ENCODE measurements at places on chromosomes 2 and 18. TPM values are rescaled to one million over a fixed set of nuclear protein-coding genes. Genes with fewer than 3 reads are reported as not detected.

The ACTR2 gene
- total RNA-seq: 175 TPM

DNA sequence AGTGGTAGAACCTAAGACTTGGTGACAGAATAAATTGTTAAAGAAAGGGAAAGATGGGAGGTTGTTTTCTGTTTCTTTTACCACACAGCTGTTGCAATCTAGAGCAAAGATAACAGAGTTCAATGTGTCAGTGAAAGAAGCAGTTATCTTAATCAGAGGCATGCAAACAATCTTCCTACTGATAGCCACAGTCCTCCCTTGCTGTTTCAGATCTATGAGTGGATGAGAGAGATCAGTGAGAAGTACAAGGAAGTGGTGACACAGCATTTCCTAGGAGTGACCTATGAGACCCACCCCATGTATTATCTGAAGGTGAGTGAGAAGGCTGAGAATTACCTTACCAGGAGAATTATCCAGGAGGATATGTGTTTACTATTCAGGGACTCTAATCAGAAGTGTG lies 15.9 kb downstream of the CPO start:
- no peaks in the 10 kb centered on the region for H3K4me1 ChIP-seq
- H3K36me3 ChIP-seq: peaks cover 11% of the 10 kb centered on the region
- H3K4me3 ChIP-seq: no peak overlapping the region
- H3K27me3 ChIP-seq: no peaks in the 10 kb centered on the region
- DNase-seq: no peak

GRCh38 chr2:73111073-73112025 lies 1.4 kb downstream of the RAB11FIP5 start:
- no peaks in the 10 kb centered on the region for H3K4me1 ChIP-seq
- H3K27me3 ChIP-seq: no peaks in the 10 kb centered on the region

DNA sequence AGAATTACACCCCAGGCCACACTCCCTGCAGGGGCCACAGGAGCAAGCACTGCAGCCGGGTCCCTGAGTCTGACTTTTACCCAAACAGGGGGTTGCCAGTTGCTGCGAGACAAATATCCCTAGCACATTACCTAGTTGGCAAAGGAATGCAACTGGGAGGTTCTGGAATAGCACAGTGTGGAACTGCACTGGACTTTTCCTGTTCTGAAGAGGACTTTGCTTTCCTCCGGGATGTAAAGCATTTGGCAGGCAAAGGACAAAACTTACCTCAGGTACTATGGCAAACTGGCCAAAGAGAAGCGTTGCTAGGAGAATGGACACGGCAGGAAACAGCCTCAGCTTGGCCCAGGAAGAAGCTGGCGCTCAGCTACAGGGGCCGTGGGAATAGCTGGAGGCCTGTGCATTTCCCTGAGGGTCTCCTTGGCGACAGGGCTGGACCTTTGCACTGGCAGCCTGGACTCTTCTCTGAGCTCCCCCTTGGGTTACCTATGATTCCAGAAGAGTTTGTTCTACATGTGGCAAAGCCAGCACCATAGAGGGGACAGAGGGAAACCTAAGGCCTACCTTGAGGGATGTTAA lies 45.0 kb downstream of the BCL11A start:
- H3K27ac ChIP-seq: peak overlapping the region; percentile 20
- peaks cover 32% of the 10 kb centered on the region for H3K4me1 ChIP-seq
- DNase-seq: no peak

The ELOA2 gene
- not detected for total RNA-seq

The DCC gene
- 0.35 TPM for total RNA-seq

- no peaks in the 10 kb centered on the region for H3K36me3 ChIP-seq
- no peak for DNase-seq
- no peak overlapping the region for H3K27ac ChIP-seq
These were observed 534.9 kb downstream of the SLC4A3 start for GRCh38 chr2:220162320-220162719.

The CTDP1 gene
- 33.7 TPM for total RNA-seq

The HOXD12 gene
- total RNA-seq: not detected

The STARD6 gene
- not detected for total RNA-seq

DNA sequence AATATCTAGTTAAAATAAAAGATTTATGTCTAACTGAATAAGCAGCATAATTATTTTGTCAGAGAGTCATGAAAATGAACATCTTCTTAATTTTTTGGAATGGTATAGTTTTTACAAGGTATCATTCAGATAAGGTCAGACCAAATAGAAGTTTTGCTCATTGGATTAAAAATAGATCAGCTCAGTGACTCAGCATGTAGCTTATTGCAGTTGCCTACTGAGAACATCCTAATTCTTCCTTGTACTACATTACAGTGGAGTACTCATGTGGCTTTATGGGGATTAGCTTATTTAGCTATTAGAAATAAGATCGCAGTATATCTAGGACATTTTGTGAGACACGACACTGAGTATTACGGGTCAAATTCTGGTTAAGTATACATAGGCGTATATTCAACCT lies 38.2 kb upstream of the PPM1B start:
- 0 out of 2 replicates have a peak, but pooled peaks cover 5% of the 10 kb centered on the region for H3K4me1 ChIP-seq
- peak overlapping the region; percentile 66 for H3K27ac ChIP-seq
- DNase-seq: no peak
- H3K4me3 ChIP-seq: no peak overlapping the region
- no peaks in the 10 kb centered on the region for H3K27me3 ChIP-seq

- no peaks in the 10 kb centered on the region for H3K36me3 ChIP-seq
- H3K27me3 ChIP-seq: peaks cover 12% of the 10 kb centered on the region
- no peaks in the 10 kb centered on the region for H3K4me1 ChIP-seq
- DNase-seq: peak; percentile 46
- peak within 1 kb of the TSS; percentile 93 for H3K4me3 ChIP-seq
- H3K27ac ChIP-seq: no peak within 1 kb of the TSS
These were observed at the start of gene CDH7 for GRCh38 chr18:65750389-65751154. TSS of gene CDH7 (plus strand) at chr18:65751012. CDS start at chr18:65762843, 11,831 bp downstream.

The MEIS1 gene
- 0.31 TPM for total RNA-seq

DNA sequence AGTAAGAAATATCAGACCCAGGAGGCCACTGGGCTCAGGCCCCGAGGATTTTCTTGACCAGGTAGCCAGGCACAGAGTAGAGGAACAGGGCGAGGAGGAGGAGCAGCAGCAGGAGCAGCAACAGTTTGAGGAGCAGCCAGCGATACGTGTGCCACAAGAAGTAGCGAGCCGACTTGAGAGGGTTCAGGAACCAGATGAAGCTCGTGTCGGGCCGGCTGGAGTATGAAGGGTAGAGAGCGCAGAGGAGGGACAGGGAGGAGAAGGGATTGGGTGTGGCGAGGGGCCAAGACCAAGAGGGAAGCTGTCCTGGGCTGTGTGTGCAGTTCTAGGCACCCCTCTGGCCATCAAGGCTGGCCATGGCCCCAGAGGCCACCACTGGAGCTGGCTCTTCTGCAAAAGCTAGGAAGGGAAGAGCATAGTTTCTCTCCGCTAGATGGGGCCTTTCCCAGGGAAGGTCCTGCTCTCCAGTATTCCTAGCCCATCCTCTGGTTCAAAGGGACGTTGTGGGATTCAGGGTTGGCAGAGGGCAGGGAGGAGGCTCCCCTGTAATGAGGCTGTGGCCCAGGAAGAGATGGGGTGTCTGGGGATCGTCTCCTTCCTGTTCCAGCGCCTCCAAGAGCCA lies 17.8 kb downstream of the OTOF start:
- H3K4me3 ChIP-seq: no peak overlapping the region
- H3K4me1 ChIP-seq: no peaks in the 10 kb centered on the region
- no peak overlapping the region for H3K27ac ChIP-seq
- peak; percentile 51 for DNase-seq
- H3K27me3 ChIP-seq: no peaks in the 10 kb centered on the region
- H3K36me3 ChIP-seq: no peaks in the 10 kb centered on the region

DNA sequence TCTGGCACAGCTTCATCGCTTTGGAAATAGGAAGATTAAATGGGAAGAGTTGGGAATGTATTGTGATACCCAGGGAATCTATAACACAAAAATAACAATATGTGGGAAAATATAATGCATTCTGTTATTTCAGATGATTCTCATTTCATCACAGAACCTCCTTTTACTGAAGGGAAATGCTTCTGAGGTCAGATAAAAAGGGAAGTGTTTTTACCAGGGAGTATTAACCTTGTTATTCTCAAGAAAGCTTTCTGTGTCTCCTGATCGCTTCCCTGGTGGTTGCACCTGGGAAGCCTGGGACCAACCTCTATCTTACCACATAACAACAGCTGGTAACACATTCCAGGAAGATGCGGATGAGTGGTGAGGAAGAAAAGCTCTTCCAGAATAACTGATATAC lies 47.2 kb downstream of the SCG2 start:
- DNase-seq: no peak
- H3K4me1 ChIP-seq: no peaks in the 10 kb centered on the region
- H3K4me3 ChIP-seq: no peak overlapping the region
- H3K36me3 ChIP-seq: no peaks in the 10 kb centered on the region
- no peak overlapping the region for H3K27ac ChIP-seq

DNA sequence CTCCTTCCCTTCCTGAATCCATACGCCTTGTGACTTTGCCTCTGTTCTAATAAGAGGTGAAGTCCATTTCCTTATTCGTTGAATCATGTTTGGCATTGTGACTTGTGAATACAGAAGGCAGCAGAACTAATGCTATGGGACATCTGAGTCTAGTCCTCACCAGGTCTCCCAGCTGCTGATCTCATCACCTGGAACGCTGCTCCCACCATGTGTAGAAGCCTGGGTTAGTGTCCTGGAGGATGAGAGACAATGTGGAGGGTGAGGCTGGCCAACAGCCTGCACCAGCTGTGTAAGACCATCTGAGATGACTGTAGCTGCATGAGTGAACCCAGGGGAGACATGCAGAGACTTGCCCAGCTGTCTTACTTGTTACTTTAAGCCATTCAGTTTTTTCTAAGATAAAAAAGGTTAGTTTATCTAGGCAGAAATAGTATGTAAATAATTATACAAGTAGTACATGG lies 3.5 kb upstream of the HAAO start:
- no peak overlapping the region for H3K4me3 ChIP-seq
- H3K27ac ChIP-seq: no peak overlapping the region
- peaks cover 4% of the 10 kb centered on the region for H3K36me3 ChIP-seq
- no peaks in the 10 kb centered on the region for H3K4me1 ChIP-seq

The HOXD4 gene
- total RNA-seq: not detected

GRCh38 chr18:55076643-55077218 lies 117.5 kb upstream of the CCDC68 start:
- no peaks in the 10 kb centered on the region for H3K27me3 ChIP-seq
- no peak overlapping the region for H3K4me3 ChIP-seq
- H3K36me3 ChIP-seq: no peaks in the 10 kb centered on the region
- H3K4me1 ChIP-seq: no peaks in the 10 kb centered on the region
- no peak overlapping the region for H3K27ac ChIP-seq
- DNase-seq: no peak

The LYG2 gene
- not detected for total RNA-seq

The RUFY4 gene
- 0.44 TPM for total RNA-seq

DNA sequence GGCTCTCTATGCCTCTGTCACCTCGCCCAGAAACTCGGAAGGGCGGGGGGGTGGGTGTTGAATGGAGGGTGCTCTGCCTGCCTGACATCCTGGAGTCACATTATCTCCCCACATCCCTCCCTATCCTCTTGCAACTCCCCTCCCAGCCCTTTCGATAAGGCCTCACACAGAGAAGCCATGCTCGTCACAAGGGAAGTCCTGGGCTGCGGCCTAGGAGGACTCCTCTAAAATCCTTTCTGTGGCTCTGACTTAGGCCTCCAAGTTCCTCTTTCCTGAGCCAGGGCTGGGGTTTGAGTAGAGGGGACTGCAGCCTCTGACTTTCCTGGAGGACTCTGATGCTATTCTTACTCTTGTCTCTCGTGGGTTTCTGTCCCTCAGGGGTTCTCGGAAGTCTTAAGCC lies 75.0 kb upstream of the PKDCC start:
- no peaks in the 10 kb centered on the region for H3K36me3 ChIP-seq
- no peaks in the 10 kb centered on the region for H3K4me1 ChIP-seq
